CD4-positive, alpha-beta T cell treated with Interleukin-1 beta for 1 hour (primary cell): ENCODE measurements at places on chromosomes 2 and 18.

DNA sequence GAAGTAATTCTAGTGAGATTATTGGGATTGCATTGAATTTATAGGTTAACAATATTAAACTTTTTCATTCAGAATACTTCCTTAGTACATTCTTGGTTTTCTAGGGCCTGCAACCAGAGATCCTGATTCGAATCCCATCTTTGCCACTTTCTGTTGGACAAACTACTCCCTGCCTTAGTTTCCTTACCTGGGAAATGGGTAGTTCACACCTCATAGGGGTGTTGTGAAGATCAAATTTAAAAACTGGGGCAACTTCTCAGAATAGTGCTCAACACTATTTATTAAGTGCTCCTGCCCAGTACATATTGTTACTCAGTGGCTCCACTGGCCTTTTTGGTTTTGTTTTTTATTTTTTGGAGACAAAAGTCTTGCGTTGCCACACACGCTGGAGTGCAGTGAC is 43.5 kb downstream of the SMCHD1 start:
- DNase-seq, result no peak

- no peak for DNase-seq
Observed at GRCh38 chr2:75594596-75594995, 33.9 kb upstream of the EVA1A start.

DNA sequence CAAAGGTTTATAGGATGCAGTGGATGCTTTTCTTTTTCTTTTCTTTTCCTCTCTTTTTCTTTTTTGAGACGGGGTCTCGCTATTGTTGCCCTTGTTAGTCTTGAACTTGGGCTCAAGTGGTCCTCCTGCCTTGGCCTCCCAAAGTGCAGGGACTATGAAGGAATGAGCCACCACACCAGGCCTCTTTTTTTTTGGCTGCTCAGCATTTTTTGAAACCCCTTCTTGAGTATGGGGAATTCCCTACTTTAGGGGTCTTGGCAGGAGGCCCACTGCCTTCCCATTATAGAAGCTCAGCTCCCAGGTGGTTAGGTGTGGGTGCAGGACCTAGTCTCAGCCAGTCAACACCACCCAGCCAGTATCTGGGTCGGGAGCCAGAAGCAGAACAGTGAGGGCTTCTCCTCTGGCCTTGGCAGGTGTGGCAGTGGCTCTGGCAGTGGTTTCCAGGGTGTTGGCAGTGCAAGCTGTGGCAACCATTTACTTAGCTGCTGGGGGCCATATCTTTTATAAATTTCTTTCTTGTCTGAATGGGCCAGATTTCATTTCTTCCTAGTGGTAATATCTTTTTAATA is 51.4 kb upstream of the ACYP2 start:
- no peak for DNase-seq

DNA sequence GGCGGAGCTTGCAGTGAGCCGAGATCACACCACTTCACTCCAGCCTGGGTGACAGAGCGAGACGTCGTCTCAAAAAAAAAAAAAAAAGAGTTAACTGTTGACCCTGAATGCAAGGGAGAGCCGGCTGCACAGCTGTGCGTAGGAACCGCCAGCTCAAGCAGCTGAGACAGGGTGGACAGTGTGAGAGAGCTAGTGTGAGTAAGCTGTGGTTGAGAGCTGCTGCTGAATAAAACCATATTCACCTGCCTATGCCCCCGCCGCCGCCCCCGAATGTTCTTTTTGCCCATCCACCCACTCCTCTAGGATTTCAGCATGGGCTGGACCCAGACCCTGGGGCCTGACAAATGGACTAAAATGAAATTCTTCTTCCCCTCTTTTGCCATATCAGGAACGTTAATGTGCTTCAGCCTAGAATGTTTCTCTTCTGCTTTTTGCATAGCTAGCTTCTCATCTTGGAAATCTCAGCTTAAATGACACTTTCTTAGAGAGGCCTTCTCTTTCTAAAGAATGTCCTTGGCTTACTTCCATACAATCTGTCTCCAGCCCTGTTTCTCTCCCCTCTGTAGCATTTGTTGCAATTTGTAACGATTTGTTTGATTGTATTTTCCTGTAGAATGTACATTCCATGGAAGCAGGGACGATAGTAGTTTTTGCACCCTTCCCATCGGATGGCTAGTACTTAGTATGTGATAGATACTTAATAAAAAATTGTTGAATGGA is 142.7 kb downstream of the KLHL14 start:
- no peak for DNase-seq
